ENCODE measurements at places on chromosomes 11 and 22.

DNA sequence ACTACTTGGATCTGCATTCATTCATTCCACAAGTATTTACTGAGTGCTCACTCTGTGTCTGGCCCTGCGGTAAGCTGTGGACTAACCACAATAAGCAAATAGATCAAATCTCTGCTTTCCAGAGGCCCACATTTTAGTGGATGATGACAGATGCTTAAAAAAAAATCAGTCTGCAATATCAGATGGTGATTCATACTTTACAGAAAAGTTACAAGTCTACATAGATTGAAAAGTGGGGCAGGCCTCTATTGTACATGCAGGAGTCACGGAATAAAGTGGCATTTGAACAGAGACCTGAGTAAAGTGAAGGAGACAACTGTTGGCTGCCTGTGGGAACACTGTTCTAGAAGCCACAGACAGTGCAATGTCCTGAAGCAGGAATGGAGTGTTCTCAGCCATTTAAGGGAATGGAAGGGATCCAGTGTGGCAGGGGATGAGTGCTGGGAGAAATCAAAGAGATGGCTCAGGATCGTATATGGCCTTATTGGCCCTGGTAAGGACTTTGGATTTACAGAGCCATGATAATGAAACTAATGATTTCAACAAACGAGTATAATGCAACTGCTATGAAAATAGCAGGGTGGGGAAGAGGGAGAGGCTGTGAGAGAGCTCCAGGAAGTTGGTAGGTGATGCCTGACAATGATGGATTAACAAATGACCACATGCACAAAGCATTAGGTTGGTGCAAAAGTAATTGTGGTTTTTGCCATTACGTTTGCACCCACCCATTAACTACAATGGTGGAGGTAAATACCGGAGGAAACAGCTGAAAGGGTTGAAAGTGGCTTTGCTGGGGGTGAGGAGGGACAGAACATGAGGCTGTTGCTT lies 31.1 kb downstream of the TMEM45B start:
- no peak for DNase-seq

DNA sequence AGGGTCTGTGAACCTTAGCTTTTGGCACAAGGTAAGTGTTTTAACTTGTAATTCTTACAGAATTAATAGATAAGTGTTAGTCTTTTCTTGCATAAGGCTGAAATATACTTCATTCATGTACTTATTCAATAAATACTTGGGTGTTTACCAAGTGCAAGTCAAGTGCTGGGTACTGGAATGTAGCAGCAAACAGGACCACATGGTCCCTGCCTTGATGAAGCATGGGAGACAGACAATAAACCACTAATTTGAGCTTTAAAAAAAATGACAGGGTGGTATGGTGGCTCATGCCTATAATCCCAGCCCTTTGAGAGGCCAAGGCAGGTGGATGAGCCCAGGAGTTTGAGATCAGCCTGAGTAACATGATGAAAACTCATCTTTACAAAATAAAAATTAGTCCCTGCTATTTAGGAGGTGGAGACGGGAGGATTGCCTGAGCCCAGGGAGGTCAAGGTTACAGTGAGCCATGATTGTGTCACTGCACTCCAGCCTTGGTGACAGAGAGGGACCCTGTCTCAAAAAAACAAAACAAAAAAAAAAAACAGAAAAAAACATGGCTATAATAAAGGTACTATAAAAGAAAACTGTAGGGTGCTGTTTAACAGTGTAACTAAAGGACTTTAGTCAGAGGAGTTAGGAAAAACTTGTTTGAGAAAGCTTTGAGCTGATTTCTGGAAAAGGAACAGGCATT lies 11.1 kb downstream of the CCDC83 start:
- no peak for DNase-seq

- no peak for DNase-seq
These were observed 61.3 kb upstream of the NARS2 start for GRCh38 chr11:78635814-78636506.

GRCh38 chr11:124285610-124286344 lies 28.0 kb downstream of the OR8D1 start:
- no peak for DNase-seq

- DNase-seq: no peak
These were observed 127.6 kb downstream of the CNTN5 start for GRCh38 chr11:99148352-99148751.

DNA sequence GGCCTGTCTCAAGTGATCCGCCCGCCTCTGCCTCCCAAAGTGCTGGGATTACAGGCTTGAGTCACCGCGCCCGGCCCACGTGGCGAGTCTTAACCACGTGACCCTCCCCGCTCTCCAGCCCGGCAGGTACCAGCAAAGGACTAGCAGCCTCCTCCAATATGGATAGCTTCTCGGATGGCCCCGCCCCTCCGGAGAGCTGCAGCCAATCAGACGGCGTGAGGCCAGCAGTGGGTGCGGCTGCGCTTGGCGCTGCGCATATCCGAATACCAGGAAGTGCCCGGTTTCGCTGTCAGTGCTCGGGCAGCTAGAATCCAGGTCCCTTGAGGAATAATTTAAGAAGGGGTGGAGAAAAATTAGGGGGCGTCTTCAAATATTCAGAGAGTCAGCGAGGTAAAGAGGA lies 14.7 kb upstream of the PISD start:
- DNase-seq: peak; percentile 98

- no peak for DNase-seq
These were observed 54.4 kb downstream of the SVIP start for GRCh38 chr11:22775248-22775647.

DNA sequence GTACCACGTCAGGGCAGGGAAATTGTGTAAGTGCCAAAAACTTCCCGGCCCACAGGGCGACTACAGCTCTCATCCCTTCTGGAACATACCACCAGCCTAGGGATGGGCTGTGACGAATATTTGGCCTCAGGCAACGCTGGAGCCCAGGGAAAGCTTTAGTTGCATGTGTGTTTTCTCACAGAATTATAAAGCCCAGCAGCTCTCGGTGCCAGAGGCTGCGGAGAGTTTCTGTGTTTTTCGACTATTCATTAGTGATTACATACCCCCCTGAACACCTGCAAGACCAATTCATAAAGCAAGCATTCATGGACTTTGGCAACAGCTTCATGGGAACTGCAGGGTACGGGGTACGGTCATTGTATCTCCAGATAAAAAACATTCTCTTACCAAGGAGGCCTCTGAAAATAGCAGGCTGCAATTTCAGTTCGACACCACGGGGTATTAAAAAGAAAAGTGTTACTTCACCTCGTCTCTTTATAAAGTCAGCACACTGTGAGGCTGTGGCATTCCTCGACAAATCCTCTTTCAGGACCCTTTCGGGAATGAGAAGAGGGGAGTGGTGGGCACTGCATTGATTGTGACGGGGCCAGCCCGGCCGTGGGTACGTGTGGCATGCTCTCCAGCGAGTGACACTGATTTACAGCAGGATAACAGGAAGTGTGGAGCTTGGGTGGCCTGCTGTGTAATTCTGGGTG lies 243.6 kb upstream of the SORL1-AS1 start:
- peak; percentile 26 for DNase-seq

DNA sequence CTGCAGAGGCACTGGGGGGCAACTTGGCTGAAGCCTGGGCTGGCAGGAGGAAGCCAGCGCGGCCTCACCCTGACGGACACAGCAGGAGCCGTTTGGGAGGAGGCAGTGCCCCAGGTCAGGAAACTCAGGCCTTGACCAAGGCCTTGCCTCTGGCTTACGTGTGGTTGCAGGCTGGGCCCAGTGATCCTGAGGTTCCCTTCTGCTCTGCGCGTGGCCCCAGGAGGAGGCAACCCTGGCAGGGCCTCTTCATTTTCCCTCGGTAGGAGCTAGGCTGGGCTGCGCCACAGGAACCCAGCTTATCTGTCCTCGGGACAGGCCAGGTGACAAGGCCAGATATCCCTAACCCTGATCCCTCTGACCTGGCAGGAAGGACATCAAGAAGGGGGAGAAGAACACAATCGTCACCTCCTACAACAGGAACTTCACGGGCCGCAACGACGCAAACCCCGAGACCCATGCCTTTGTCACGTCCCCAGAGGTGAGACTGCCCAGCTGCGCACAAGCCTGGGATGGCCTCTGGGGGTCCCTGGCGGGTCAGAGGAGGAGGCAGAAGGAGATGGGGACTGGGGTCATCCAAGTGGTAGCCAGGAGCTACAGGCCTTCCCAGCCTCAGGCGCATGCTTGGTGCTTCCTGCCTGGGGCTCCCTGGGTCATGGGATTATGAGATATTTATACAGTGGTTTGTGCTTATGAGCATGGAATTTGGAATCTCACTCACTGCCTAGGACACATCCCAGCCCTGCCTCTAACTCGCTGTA lies 20.6 kb downstream of the POLR3H start:
- peak; percentile 66 for DNase-seq

DNA sequence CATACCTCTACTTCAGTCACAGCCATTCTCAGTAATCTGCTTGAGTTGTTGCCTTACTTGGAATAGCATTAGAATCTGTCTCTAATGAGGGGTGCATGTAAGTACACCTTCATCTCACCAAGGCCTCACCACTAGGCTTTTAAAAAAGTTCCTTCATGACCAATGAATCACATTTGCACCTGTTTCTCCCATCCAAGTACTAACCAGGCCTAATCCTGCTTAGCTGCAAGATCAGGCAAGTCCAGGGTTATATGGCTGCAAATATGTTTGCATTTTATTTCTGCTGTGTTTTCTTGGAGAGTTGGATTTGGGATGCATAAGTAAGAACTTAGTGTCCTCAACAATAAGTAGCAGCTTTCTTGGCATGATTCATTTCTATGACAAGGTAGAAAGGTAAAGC lies 66.9 kb downstream of the BBOX1 start:
- no peak for DNase-seq

- DNase-seq: peak; percentile 78
These were observed 2.5 kb upstream of the ZDHHC8 start for GRCh38 chr22:20128902-20129746.

DNA sequence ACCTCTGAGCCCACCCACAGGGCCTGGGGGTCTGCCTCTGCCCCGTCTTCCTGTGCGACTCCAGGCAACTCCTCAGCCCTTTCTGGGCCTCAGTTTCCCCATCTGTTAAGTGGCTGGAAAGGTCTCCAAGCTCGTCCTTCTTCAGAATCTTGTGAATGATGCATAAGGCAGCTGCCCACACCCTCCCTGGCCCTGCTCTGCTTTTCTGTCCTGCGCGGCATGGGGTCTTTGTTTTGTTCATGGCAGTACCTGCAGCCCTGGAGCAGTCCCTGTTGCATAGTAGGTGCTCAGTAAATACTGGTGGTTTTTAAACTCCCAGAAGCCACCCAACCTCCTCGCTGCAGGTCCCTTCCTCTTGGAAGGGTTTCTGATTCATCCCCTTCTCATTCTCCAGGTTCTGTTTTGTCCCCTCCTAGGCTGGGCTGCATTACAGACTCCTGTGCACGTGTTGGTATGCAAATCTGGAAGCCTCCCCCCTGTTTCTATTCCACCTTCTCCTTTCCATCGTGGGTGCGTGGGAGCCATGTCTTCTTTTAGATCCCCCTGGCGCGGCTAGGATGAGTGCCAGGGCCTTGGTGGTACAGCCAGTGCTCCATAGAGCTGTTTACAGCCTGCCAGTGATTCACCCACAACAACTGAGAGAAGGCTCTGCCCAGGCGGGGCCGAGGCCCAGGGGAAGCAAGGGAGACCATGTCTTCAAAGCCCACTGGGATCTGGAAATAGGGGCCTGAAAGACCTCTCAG lies 19.3 kb upstream of the SYT7 start:
- peak; percentile 46 for DNase-seq

GRCh38 chr11:36729825-36730224 lies 131.8 kb upstream of the RAG2 start:
- DNase-seq: no peak

GRCh38 chr11:57527056-57527631 lies 3.4 kb downstream of the TIMM10 start:
- peak; percentile 87 for DNase-seq

DNA sequence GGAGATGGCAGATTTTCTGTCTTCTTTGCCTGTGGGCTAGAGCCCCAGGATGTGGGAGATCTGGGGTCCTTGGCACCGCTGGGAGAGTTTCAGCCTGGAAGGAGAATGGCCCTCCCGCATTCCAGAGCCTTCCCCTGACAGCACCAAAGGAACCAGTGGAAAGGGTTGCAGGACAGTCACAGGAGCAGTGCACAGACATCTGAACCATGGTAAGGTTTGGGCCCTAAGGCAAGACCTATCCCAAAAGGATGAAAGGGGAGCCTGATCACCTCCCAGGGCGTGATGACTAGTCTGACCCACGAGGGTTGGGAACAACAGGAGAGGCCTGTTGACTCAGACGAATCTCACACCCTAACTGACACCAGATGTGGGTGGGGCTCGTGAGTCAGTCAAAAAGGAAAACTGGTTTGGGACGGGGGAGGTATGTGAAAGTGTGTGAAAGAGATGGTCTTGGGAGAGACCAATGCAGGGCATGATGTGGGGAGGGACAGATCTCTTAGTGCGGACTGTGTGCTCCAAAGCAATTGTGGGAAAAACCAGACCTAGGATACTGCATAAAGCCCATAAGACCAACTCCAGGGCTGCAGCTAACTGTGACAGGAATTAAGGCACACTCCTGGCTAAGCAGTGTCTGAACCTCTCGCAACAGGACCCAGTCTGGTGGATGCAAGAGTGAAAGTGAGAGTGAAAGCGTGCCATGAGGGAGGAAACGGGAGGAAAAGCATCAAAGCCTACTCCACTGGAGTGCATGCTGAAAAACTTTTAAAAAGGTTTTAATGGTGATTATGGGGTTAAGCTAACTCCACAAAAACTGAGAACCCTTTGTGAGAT lies 39.1 kb upstream of the GLYAT start:
- DNase-seq: no peak
